ENCODE measurements at places on chromosomes 13 and 19. TPM values are rescaled to one million over a fixed set of nuclear protein-coding genes. Genes with fewer than 3 reads are reported as not detected.
A peak's percentile ranks its signal among the peaks of the same experiment; 100 is the strongest.

DNA sequence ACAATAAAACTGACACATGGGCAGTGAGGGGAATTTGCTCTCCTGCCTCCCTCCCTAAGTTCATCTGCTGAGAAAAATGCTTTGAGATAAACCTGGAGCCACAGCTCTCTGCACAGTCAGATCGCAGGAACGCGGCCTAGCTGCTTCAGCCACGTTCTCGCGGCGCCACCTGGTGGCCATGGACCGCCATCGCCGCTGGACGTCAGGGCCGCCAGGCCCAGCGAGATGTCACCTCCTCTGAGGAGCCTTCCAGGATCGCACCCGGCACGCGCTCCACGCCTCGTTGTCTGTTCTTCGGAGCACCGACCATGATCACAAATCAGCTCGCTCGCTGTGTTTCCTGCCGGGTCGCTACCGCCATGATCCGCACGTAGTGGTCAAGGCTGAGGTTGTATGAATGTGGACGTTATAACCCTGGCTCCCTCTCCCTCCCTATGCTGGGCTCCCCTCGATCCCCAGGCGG, 20.6 kb upstream of the USP29 start:
- DNase-seq = peak; percentile 86

- DNase-seq = no peak
Measured at GRCh38 chr13:39825886-39826285, 170.4 kb downstream of the COG6 start.

DNA sequence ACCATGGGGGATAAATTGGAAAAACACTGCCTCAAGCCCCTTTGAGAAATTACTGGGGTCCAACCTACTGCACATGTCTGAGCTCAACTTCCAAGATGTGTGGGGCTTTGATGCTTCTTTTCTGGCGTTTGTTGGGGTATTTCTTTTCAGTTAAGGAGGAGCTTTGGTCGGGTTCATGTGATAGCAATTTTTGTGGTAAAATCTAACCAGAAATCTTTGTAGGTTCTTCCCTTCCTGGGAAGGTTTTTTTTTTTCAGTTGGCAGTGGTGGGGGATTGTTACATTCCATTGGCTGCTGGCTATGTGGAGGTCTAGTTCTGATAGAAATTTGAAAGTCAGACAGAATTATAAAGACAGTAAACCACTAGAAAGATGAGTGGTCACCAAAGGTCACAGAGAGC, 327.8 kb downstream of the ATP8A2 start:
- DNase-seq = no peak

- peak; percentile 67 for DNase-seq
Measured at GRCh38 chr13:99496184-99497142, 4.8 kb upstream of the TM9SF2 start.

DNA sequence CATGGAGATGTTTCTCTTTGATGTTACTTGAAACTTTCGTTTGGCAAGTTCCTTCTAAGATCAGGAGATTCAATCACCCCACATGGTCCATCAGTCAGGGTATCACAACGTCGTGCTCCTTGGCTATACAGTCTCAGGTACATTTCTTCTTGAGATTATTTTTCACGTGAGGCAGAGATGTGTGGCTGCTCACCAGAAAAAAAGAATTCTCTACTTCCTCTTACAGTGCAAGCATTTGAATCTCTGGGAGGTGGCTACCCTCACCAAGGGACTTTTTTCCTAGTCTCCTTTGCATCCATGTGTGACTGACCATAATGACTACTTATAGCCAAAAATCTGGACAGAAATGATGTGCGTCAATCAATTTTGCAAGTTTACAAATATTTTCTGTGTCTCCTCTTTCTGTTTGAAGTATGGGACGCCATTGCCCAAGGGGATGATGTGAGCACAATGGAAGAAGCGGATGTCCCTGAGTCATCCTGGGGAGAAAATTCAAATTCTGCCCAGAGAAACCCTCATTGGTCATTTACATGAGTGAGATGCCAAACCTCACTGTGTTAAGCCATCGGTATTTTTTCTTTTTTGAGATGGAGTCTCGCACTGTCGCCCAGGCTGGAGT, 8.6 kb upstream of the LAIR2 start:
- no peak for DNase-seq

- DNase-seq = no peak
Measured at GRCh38 chr19:2574478-2574931, 98.6 kb downstream of the GADD45B start.

DNA sequence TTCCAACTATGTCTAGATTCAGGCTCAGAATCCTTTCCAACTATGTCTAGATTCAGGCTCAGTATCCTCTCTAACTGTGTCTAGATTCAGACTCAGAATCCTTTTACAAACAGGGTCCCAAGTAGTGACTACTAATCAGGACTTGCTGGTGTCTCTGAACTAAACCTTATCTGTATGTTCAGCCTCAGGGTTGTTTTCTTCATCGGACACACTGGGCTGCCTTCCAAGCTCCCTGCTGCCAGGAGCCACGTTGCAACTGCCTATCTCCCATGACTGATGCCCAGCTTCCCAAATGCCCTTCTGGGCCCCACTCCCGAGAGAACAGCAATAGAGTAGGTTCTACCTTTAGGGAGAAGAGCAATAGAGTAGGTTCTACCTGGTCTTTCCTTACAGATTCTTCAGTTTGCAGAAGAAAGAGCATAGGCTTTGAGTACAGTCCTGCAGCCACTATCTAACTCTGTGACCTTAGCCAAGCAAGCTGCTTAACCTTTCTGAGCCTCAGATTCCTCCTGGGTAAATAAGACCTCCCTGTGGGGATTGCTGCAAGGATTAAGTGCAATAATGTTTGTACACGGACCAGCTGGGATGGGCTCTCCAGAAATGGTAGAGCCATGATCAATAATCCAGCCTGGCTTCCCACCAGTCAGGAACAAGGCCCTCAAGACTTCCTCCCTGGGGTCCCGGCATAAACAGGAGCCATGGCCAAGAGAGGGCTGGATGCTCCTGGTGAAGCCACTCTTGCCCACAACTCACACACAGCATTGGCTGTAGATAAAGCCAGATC, 61.5 kb downstream of the ZIC5 start:
- no peak for DNase-seq

DNA sequence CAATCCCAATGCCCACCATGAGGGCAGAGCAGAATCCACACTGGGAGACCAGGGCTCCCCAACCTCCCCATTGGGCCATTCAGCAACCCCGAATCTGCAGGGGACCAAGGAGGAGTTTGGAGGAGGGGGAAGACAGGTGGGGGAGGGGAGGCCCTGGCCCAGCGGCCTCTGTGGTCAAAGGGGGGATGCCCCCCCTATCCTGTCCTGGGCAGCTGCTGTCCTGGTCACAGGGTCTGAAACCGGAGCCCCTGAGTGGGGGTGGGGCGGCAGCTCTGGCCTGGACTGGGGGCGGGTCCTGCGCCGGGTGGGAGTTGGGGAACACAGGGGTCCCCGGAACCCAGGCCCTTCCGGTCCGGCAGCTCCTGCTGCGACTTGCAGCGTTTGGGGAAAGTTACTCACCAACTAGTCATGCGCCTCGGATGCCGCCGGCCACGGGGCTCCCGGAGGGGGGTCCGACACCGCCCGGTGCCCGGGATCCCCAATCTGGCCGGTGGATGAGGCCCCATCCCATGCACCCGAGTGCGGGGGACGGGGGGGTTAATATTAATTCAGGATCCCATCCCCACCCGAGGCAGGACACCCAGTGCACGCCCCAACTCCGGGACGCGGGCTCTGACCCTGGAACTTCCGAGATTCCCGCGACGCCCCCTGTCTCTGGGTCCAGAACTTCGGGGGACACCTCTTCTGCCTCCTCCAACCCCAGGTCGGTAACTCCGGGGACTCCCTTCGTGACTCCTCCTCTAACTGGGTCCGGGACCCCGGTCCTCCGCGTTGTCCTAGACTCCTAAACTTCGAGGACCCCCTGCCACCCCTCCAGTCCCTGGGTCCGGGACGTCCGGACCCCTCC, 872 bp downstream of the HOMER3 start:
- DNase-seq = no peak

- DNase-seq = no peak
Measured at GRCh38 chr19:19746286-19747213, 13.6 kb upstream of the ZNF14 start.

GRCh38 chr13:101916108-101916774, 463.8 kb downstream of the ITGBL1 start:
- DNase-seq = no peak

The SBSN gene
- total RNA-seq = not detected

The KLK14 gene
- total RNA-seq = 2.8 TPM

The POU4F1 gene
- not detected for total RNA-seq

Measured in Right ventricle myocardium inferior (tissue), 1 donor.